ENCODE measurements at places on chromosomes 12 and 14.

- no peak for DNase-seq
These were observed 197.8 kb downstream of the PPM1H start for GRCh38 chr12:62737188-62737587.

DNA sequence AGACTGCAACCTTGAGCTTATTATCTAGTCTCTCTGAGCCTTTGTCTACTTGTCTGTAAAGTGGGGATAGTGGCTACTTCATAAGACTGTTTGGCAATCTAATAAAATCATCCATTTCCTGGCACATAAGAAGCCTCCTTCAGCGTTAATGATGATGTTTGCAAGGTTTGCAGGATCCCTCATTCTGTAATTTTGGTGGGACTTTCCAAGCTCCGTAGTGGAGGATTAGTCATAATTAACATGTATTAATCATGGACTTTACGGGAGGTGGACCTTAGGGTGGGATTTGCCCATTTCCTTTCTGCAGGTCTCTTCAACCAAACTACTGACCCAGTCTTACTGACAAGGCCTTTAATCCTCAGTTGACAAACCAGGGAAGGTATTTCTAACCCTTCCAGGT, 66.2 kb downstream of the NTF3 start:
- DNase-seq: no peak

DNA sequence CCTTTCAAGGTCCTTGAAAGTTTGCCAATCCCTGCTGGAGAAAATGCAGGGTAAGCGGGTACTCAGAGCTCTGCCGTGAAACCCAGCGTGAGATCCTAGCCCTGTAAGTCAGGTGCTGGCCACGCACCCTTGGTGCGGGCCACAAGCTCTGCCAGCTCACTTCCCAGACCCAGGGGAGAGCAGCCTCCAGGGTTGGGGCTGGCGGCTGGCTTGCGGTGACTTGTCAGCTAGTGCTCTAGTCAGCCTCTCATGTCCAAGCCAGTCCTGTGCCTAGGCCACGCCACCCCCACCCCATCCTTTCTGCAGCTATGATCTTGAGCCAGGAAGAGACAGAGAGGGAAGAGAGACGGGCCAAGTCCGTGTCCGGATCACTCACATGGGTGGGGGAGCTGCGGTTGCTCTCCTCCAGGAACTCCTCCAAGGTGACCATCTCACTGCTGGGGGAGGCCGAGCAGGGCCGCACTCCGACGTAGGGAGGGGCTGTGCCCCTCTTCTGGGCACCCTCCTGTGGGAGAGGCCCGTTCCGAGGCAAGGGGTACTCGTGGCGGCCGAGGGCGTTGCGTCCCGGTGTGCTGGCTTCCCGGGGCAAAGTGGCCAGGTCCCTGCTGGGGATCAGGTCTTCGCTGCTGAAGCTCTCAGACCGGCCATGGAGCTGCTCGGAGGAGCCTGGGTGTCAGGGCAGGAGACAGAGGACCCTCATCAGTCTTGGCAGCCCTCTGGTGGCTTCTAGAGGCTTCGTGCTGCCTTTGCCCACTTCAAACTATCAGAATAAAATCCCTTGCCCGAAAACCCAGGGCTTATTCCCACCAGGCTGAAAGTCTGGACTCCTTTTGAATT, 33.3 kb upstream of the GPR68 start:
- DNase-seq: no peak

GRCh38 chr14:68819260-68819691, 26.4 kb upstream of the ZFP36L1 start:
- peak; percentile 67 for DNase-seq

DNA sequence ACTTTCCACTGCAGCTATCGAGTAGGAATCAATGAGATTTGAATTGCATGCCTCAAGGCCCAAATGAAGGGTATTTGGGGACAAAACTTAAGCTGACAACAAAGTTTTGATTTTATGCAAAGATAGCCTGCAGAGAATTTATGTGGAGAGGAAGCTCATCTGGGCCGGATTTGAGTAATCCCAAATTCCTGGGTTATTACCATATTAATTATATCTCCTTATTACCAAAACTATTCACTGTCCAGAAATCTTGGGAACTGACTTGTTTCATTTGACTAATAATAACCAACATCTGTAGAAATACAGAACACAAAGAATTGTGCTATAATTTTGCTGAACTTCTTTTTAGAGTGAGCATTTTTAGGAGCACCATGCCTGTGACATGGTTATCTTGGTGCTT, 70.4 kb downstream of the KITLG start:
- DNase-seq: no peak

GRCh38 chr12:47947341-47947740, 16.1 kb upstream of the TMEM106C start:
- no peak for DNase-seq

DNA sequence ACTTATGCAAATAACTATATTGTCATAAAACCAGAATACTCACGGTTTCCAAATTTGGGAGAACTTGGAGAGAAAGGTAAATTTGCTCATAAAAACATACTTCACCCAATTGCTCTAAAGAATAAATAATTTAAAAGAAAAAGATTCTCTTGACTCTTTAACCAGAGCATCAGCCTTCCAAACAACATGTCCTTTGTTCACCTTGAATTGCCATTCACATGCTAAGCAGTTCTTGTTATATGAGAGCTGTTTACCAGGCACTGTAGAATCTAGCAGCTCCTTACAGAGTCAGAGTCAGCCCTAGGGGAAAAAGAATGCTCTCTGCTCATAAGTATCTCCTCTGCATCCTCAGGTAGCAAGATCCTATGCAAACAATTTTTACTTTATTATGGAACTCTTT, 10.2 kb downstream of the SLCO1A2 start:
- DNase-seq: no peak

DNA sequence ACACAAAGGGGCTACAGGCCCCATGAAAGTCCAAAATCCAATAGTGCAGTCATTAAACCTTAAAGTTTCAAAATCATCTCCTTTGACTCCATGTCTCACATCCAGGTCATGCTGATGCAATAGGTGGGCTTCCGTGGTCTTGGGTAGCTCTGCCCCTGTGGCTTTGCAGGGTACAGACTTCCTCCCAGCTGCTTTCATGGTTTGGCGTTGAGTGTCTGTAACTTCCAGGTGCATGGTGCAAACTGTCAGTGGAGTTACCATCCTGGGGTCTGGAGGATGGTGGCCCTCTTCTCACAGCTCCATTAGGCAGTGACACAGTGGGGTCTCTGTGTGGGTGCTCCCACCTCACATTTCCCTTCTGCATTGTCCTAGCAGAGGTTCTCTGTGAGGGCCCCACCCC, 8.5 kb upstream of the OR4Q2 start:
- no peak for DNase-seq
